Activated naive CD4-positive, alpha-beta T cell treated with anti-CD3 and anti-CD28 coated beads, Interleukin-2, amount 50 U/mL, for 72 hours (primary cell): ENCODE measurements at places on chromosomes 3 and 15.

DNA sequence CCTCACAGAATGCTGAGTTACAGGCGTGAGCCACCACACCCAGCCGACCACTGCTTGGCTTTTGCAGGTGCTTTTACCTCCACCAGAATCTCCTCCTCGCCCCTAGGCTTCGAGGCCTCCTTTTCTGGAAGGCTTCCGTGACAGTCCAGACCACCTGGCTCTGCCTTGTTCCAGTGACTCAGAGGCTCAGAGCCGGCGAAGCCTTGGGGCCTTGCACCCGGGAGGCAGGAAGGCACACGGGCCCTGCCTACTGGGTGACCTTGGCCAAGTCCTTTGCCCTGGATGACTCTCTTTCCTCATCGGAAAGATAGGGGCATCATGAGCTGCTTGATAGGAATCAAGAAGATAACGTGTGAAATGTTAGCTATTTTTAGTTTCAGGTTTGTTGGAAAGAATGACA lies 31.3 kb upstream of the FURIN start:
- DNase-seq: peak; percentile 86

DNA sequence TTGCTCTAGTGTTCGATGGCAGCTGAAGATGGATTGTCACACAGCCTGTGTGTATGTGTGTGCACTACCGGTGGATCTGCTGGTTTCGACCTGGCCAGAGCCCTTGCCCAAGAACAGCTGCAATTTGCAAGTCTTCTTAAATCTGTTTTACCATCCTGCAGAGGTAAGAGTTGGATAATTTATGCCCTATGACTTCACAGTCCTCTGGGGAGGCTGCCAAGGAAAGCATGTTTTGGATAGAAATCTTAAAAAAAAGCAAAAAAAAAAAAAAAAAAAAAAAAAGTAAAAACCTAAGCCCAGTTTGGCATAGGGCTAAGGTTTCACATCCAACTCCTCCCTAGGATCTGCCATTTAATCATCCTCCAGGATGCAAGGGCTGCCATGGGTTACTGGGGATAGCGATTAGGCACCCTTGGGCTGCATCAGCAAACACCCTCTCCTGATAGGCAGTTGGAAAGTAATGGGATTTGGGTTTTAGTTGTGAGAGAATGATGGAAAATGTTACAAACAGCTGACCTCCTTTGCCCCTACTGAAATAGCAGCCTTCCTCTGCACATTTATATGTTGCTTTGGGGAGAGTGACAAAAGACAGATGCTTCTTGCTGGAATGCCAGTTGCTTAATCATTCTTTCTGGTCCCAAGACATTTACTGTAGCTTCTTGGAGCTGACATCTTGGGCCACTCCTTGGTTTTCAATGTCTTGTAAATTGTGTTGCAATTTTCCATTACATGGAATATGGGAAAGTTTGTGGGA lies 35.4 kb downstream of the CD200R1L start:
- no peak for DNase-seq

GRCh38 chr3:127286571-127287140 lies 1.2 kb downstream of the PRR20G start:
- no peak for DNase-seq

DNA sequence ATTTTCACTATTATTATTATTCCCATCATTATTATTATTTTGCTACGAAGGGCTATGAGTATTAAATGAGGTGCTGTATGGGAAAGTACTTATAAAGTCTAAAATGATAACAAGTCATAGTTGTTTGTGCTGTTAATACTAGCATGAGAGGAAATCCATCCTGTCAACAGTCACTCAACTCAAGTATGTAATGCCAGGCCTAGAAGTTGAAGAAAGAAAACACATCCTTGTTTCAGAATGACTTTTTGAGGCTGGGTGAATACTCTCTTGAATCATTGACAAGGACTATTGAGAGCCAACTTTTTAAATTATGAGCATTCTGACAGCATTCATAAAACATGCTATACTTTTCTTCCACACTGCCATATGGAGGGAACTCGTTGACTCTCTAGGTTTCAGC lies 60.9 kb upstream of the ATP13A5 start:
- DNase-seq: no peak

DNA sequence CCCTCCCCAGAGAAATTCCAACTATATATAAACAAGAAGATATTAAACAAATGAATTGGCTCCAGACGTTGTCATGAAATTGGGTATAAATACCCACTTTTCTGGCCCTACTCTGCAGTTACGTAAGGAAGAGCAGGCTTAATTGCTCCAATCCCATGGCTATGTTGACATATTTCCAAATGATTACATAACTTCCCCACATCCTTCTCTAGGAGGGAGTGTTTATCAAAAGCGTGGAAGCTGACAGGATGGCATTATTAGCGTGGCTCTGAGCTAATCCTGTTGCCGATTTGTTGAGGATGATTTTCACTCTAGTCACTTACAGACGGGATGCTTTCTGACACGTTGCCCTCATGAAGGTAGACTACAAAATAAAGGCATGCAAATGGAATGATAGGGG lies 347.5 kb upstream of the TMCO5A start:
- DNase-seq: no peak

DNA sequence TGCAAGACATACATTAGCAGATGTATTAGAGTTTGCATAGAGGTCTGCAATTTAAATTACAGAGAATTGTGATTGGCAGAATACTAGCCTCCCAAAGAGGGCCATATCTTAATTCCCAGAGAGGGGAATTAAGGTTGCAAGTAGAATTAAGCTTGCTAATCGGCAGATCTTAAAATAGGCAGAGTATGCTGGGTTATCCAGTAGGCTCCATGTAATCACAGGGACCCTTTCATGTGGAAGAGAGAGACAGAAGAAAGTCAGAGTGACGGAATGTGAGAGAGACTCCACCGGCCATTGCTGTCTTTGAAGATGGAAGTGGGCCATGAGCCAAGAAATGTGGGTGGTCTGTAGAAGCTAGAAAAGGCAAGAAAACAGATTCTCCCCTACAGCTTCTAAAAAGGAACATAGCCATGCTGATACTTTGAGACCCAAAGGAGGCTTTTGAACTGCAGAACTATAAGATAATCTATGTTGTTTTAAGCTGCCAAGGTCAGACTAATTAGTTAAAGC lies 38.8 kb downstream of the IMPG2 start:
- DNase-seq: no peak

GRCh38 chr3:194620196-194620595 lies 13.0 kb downstream of the TMEM44 start:
- no peak for DNase-seq
